NCI-H524 (cell line): ENCODE measurements at places on chromosomes 5 and 9.

GRCh38 chr9:93129691-93130500 lies 4.2 kb downstream of the NINJ1 start:
- DNase-seq = no peak

- no peak for DNase-seq
These were observed 226.8 kb upstream of the IRX4 start for GRCh38 chr5:2109566-2109965.

DNA sequence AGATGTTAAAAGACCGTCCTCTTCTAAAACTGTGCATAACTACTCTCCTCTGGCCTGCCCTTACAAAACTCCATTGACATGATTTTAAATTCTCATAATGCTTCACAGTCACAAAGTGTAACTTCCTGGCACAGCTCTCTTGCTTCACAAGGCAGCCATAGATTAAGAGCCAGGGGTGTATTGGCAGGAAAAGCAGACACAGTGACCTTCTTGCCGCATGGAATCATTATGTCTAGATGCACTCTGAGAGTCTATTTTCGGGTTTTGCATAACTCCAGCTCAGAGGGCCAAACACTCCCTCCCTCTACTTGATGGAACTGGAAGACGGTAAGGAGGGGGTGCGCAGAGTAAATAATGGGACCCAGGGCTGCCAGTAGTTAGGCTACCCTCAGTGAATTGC lies 110.1 kb downstream of the MARCHF3 start:
- DNase-seq = no peak

- DNase-seq = no peak
These were observed 29.8 kb downstream of the CORO2A start for GRCh38 chr9:98162613-98163012.

GRCh38 chr5:1217596-1218206 lies 7.5 kb upstream of the SLC6A18 start:
- DNase-seq = no peak

- no peak for DNase-seq
These were observed 727.9 kb upstream of the PTPRD start for GRCh38 chr9:11340654-11341053.
